ENCODE measurements at places on chromosomes 1 and 21.

DNA sequence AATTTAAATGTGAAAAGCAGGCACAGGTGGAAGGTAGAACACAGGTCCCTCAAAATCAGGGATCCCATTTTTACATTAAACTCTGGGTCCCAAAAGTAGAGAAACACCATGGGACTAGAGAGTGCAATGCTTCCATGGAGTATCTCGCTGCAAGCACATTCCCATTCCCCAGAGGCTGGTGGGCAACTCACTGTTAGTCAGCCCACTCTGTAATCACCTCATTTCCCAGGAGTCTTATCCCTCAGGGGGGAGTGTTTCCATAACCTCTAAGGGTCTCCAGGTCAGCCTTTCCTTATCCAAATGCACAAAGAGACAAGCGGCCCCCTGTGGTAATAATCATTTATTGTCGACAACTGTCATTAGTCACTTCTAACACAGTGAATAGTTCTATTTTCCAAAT is 490.1 kb upstream of the LRRC7 start:
- DNase-seq: no peak

- peak; percentile 77 for DNase-seq
These were observed 29.4 kb upstream of the RNPC3 start for GRCh38 chr1:103496014-103496635.

DNA sequence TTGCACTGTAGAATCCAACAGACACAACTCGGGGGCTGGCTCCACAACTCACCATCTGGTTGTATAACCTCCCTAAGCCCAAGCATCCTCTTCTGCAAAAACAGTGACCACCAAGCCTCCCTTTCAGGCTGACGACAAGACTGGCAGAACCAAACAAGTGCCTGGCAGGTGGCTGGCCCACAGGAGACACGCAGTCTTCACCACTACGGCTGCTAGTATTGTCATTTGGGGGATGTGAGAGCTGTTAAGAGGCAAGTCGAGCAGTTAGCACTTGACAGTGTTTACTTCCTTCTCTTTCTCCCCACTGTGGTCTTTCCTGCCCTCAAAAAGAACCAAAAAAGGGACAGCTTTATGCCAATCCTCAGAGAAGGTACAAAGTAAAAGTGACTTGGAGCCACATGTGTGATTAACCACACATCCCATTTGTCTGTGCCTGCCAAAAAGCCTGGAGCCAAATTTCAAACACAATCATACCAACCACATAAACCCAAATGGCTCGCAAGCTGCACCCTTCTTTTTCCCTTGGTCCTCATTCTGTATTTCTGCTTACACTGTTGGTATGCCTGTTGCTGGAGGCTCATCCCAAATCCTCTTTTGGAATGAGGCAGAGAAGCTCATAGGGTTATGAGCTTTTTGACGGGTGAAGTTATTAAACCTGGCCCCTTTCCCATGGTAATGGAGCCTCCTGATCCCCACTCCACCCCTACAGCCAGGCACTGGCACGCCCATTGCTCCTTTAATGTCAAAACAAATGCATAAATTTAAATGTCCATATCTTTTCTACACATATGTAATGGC is 94.1 kb downstream of the TGFBR3 start:
- no peak for DNase-seq

- DNase-seq: peak; percentile 2
These were observed 65.7 kb upstream of the RNF11 start for GRCh38 chr1:51170342-51170741.

DNA sequence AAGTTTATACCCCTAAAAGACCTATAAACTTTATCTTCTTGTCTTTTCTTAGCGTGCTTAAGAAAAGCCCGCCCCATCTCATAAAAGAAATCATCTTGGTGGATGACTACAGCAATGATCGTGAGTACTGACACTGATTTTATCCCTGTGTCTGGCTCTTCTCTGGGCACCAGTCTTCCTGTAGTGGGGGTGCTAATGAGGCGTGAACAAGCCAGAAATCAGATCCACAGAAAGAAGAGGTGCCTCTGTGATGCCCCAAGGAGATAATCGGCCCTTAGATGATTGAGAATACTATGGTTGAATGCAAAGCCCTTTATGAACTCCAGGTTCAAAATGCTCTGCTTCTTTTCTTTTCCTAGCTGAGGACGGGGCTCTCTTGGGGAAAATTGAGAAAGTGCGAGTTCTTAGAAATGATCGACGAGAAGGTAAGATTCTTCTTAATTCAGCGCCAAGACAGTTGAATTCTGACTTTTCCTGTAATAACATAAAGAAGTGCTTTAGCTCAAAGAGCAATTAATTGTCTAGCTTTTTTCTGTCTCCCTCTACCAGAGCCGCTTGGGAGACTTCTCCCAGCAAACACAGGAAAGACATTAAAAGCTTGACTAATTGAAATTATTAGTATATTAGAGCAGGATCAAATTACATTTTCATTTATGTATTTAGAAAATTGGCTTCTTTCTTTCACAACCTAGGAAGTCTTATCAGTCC is 169.4 kb downstream of the GALNT2 start:
- no peak for DNase-seq

DNA sequence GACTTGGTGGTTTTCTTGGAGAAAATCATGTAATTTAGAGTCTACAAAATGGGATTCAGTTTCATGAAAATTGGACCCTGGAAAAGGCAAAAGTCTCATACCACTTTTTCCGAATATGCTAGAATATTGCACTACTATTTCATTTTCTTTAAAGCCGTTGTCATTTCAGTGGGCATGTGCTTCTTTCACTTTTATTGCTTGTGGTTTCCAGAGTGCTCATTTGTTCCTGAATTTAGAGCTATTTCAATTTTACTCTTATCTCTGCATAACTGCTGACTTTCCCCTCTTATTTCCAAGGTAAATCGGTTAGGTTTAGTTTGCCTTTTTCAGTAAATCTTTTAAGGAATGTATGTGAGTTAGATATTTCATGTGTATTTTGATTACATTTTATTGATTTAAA is 11.6 kb downstream of the HHAT start:
- DNase-seq: no peak

DNA sequence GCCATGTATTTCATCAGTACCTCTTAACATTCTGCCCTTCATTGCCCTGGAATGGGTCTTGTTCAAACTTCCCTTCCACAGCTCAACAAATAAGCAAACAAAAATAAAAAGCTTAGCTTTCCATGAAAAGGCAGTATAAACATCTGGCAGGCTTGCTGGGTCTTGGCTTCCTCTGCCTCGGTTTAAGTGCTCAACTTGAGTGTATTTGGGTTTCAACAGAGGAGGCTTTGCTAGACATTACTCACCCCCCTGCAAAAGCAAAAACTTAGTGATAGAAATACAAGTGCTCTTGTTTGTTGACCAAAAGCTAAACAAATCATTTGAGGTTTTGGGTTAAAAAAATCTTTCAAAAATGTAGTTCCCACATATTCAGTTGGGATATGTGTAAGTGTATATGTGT is 518.5 kb downstream of the PLPP3 start:
- no peak for DNase-seq

DNA sequence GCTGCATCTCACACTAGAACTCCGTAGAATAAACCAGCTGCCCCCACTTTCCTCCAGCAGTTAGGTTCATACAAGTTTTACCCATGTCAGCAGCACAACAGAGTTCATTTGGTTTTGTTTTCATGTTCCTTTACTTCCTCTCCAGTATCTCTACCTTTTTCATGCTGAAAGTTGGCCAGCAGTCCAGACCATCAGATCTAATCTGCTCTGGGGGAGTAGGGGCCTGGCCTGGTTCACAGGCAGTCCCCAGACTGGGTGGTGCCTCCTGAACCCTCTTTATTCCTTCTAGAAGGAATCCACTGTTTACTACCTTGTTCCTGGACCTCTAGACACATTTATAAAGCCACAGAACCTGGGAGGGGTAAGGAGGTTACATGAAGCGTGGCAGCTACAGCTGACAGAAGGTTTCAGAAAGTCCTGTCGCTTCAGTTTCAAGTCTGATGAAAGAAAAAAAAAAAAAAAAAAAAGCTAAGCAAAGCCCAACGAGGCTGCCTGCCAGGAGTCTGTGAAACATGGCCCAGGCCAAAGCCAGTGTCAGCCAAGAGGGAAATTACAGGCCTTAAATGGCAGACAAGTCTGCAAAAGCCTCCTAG is 184.6 kb upstream of the JUN start:
- peak; percentile 18 for DNase-seq

- peak; percentile 11 for DNase-seq
These were observed 51.1 kb upstream of the RBM15 start for GRCh38 chr1:110288111-110288510.

- DNase-seq: peak; percentile 78
These were observed 890.9 kb downstream of the MRPL39 start for GRCh38 chr21:24716281-24716918.

DNA sequence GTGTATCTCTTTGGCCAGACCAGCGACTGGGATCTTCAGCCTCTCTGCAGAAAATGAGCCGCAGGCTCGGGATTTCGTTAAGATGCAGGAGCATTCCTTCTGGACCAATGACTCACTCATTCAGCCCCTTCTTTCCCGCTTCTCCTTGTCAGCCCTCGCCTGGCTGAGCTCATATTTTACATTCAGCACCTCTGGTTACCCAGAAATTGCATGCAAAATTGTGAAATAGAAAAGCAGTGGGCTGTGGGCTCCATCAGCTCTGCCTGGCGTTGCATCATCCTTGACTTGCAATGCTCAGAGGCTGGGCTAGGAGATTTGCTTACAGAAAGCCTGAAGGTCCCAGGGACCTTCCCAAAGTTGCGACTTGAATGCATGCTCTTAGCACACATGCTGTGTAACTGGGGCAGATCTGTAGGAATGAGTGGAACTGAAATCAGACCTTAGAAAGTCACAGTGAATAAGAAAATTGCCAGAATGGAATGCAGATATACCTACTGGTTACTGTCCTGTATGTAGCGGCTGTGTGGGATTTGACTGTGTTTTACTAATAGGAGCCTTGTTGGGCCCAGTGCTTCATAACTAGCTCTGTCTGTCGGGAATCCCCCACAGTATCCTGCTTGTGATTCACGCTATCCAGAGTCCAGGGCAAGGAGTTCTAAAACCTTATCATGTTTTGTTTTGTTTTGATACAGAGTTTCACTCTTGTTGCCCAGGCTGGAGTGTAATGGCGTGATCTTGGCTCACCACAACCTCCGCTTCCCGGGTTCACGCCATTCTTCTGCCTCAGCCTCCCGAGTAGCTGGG is 444.8 kb downstream of the KIF26B start:
- peak; percentile 84 for DNase-seq

GRCh38 chr1:180238675-180239074 is 8.6 kb downstream of the LHX4 start:
- no peak for DNase-seq

- no peak for DNase-seq
These were observed 32.3 kb upstream of the CRP start for GRCh38 chr1:159746666-159747065.

GRCh38 chr1:247295746-247296145 is 35.9 kb downstream of the ZNF496 start:
- no peak for DNase-seq

DNA sequence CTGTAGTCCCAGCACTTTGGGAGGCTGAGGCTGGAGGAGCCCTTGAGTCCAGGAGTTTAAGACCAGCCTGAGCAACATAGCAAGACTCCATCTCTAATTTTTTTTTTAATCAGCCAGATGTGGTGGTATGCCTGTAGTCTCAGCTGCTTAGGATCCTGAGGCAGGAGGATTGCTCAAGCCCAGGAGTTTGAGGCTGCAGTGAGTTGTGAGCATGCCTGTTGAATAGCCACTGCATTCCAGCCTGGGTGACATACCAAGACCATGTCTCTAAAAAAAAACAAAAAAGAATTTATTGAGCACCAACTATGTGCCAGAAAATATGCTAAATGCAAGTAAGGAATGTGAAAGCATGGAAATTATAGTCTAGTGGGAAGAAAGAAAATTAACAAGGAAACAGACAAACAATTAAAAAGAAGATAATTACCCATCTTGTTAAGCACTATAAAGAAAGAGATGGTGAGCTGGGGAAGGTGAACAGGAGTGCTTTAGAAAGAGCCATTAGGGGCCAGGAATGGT is 104.0 kb upstream of the ZNF678 start:
- peak; percentile 52 for DNase-seq

DNA sequence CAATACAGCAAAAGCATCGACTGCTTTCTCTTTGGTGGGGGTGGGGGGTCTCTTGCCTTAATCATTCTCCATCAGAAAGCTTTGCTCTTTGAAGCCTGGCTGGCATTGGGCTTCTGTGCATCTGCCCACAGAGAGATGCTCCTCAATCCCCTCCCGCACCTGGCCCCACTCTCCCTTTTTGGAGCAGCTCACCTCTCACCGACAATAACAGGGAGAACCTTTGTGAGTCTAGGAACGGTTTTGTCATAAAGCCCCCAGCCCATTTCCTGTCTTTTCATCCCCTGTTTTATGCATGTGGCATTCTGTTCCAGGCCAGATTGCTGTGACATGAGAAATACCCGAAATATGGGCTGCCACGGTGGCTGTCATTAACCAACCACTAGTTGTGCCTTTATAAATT is 469.0 kb upstream of the VAMP3 start:
- no peak for DNase-seq

- no peak for DNase-seq
These were observed 4.2 kb upstream of the C1orf141 start for GRCh38 chr1:67138813-67139499.

- peak; percentile 17 for DNase-seq
These were observed 494 bp downstream of the APH1A start for GRCh38 chr1:150268340-150268704.

DNA sequence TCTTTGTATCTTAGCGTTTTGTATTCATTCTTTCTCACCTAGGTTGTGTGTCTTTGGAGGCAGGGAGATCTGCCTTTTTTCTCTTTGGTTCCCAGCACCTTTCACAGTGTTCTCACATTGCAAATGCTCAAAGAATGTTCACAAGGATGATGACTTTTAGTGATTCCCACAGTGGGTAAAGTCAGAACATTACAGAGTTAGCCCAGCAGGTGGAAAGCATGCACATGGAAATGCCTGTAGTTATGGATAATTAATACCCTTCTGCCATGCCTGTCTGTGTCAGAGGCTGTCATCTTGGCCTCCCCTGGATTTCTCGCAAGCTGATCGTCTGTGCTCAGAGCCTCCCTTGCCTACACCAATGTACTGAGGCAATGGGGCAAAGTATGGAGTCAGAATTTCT is 458.9 kb downstream of the LMO4 start:
- DNase-seq: peak; percentile 19

GRCh38 chr1:212825798-212826452 is 21.5 kb downstream of the SPATA45 start:
- DNase-seq: no peak

DNA sequence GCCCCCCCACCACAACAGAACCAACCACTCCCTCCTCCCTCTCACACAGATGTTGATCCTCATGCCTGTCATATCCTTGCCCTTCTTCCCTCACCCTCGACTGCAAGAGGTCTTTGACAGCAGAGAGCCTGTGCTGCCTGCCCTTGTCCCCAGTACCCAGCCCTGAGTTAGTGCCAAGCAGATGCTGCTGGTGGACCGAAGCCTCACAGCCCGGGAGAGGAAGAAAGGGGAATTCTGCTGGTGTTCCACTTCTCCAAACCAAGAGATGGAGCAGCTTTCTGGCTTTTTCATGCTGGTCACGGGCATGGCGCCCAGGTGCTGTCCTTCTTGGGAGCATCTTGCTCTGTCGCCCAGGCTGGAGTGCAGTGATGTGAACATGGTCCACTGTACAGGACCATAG is 69.1 kb downstream of the SLC66A1 start:
- no peak for DNase-seq

GRCh38 chr1:199204231-199204630 is 565.4 kb downstream of the PTPRC start:
- DNase-seq: no peak

GRCh38 chr1:112817555-112818373 is 102.6 kb upstream of the PPM1J start:
- no peak for DNase-seq

Data from fibroblast of skin of back (primary cell).